ENCODE measurements at places on chromosomes 12 and 14.

GRCh38 chr12:68611094-68611805 is 551 bp downstream of the RAP1B start:
- DNase-seq = no peak

DNA sequence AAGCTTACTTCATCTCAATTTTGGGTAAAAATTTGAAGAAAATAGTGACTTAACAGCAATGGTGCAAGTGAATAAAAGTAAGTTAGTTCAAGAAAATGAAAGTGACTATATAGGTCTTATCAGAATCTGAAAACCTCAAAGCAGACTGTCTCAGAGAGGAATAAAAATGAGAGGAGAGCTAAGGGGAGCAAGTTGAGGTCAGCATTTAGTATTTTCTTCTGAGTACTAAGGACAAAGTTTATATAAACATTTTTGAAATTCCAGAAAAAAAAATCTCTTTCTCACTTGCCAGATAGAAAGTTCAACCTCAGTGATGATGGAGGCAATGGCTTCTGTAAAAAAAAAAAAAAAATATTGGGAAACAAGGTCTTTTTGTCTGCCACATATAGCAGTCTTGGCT is 414.1 kb downstream of the NPAS3 start:
- DNase-seq = no peak

- no peak for DNase-seq
Observed at GRCh38 chr12:2797721-2798418, 3.1 kb downstream of the FKBP4 start.

DNA sequence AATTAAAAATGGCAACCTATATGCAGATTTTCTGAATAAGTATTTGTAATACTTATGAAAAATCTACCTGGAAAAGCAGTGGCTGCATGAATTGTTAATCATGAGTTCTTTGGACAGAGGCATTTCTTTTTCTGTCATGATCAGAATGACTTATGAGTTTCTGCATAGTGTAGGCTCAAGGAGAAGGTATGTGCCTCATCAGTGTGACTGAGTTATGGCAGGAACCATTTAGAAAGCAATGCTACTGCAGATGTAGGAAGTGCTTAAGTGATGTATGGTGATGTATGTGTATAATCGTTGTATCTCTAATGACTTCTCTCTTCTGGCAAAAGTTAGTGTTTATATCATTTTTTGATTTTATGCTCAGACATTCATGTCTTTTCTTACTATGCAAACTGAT is 816.4 kb upstream of the FBXO33 start:
- no peak for DNase-seq

DNA sequence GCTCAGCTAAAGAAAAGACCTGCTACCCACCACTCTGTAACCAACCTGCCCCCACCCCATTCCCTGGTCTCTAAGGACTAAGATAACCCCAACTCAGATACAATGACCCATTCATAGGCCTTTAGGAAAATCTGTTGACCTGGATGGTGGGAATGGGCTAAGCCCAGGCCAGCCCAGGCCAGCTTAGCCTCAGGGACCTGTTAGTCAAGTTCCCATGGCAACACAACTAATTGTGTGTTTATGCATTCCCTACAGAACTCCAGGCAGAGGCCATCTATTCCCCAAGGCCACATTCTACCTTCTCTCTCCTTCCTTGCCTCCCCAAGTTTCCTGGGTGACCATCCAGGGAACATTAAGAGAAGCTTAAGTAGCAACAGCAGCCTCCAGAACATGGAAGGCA is 16.1 kb upstream of the KRT8 start:
- DNase-seq = no peak

GRCh38 chr12:64058541-64059265 is 163.4 kb downstream of the KICS2 start:
- no peak for DNase-seq

DNA sequence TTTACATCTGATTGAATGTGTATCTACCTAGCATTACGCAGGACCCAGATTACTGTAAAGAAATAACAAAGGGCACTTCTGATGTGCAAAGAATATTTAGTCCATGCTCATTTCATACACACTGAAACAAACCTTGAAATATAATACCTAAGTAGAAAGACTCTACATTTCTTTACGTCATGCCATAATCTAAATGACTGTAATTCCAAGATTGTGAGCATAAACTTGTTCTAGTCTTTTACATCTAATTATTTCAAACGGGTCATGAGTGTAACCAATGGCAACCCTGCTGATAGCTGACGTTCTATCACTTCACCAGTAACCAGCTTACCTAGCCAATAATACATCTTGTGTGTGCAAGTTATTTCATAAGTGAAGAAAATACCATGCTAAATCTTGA is 433.8 kb downstream of the PRKD1 start:
- no peak for DNase-seq

GRCh38 chr14:96806836-96807235 is 9.7 kb downstream of the VRK1 start:
- DNase-seq = no peak

DNA sequence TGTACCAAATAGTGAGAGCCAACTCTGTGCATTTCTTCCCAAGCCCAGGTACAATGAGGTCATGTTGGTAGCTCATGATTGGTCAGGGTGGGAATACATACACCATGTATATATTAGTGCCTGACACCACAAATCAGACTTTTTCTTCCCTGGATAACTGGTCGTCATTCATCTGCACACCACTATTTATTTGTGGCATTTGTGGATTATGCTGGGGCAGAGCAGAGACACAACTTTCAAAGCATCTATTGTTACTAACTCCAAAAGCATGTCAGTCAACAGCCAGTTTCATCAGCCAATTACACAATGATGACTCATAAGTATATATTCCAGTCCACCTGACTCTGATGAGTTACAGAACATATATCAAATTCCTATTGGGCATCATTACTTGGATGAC is 181.7 kb downstream of the ADAMTS20 start:
- no peak for DNase-seq

GRCh38 chr12:95141310-95141709 is 67.9 kb upstream of the NR2C1 start:
- no peak for DNase-seq

GRCh38 chr14:57847096-57847495 is 18.8 kb downstream of the SLC35F4 start:
- no peak for DNase-seq

- no peak for DNase-seq
Observed at GRCh38 chr12:41514021-41514777, 326.1 kb downstream of the PDZRN4 start.

DNA sequence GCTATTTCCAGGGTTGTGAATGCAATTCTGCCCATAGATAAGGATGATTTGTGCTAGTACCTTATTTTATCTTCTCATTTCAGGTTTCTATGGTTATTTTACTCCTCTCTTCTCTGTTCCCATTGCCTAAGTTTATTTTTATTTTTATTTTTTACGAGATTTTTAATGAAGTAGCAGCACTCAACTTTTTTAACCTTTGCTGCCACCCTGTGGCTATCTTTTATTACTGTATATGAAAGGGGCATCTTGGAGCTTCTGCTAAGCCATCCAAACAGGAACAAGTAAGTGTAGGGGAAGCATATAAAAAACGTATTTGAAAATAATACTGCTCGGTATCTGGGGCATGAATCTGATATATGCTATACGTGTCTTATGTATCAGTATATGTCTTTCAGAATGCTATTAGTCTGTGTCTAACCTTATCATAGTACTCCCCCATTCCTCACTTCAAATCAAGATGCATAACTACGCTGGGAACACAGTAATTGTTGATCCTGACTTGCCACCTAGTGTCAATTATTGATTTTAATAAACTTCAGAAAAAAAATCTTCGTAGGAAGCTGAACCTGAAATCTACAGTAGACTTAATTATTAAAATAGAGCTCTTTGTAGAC is 60.3 kb downstream of the KLRG1 start:
- DNase-seq = no peak

DNA sequence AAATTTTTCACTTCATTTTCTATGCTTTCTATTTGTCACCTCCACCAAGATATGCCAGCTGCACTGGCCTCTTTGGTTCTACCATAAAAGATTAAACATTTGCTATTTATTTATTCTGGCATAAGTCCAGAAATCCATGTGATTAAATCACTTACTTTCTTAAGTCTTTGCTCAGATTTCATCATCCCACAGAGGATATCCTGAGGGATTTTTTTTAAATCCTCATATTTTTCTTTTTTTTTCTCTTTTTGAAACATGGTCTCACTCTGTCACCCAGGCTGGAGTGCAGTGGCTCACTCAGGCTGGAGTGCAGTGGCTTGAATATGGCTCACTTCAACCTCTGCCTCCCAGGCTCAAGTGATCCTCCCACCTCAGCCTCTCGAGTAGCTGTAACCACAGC is 645.4 kb upstream of the ATXN7L3B start:
- no peak for DNase-seq

- no peak for DNase-seq
Observed at GRCh38 chr12:125140279-125141209, 75.3 kb downstream of the AACS start.

DNA sequence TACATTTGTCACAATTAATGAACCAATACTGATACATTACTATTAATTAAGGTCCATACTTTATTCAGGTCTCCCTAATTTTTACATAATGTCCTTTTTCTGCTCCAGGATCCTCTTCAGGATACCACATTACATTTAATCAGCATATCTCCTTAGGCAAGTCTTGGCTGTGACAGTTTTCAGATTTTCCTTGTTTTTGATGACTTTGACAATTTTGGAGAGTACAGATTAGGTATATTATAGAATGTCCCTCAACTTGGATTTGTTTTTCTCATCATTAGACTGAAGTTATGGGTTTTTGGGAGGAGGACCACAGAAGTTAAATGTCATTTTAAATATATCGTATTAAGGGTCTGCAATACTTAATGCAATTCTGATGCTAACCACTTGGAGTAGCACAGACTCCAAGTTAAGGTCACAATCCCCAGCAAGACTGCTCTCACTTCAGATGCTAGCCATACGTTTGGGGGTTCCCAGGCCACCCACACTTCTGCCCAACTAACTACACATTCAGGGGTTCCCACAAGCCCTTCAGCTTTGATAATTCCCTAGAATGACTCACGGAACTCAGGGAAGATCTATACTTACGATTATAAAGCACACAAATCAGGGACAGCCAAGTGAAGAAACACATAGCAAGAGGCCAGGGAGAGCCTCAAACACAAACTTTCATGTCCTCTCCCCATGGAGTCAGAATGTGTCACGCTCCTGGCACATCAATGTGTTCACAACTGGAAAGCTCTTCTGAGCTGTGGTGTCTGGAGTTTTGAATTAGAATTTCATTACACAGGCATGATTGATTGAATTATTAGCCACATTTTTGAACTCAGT is 17.0 kb upstream of the NUBPL start:
- no peak for DNase-seq

DNA sequence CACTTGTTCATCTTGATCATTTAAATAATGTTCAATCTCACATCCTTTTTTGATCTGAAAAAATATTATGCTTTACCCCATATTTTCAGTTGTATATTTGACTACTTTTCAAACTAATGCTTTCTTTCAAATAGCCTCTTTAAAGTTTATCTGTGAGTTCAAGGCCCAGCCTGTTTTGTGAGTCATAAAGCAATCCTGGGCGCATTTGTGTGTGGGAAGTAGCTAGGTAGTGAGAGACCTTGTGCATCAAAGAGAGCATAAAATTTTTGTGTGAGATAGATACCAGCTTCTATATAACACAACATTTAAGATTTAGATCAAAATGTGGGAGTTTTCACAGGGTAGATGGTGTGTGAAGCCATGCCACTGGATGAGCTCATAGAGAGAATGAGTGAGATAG is 405.6 kb downstream of the NAV3 start:
- DNase-seq = no peak

- DNase-seq = no peak
Observed at GRCh38 chr14:89384023-89384422, 33.0 kb downstream of the FOXN3 start.

- DNase-seq = no peak
Observed at GRCh38 chr14:44438221-44438620, 68.9 kb downstream of the FSCB start.

GRCh38 chr14:97413022-97413539 is 615.9 kb downstream of the VRK1 start:
- no peak for DNase-seq

- DNase-seq = no peak
Observed at GRCh38 chr12:27305673-27306456, 26.8 kb upstream of the BMAL2 start.

DNA sequence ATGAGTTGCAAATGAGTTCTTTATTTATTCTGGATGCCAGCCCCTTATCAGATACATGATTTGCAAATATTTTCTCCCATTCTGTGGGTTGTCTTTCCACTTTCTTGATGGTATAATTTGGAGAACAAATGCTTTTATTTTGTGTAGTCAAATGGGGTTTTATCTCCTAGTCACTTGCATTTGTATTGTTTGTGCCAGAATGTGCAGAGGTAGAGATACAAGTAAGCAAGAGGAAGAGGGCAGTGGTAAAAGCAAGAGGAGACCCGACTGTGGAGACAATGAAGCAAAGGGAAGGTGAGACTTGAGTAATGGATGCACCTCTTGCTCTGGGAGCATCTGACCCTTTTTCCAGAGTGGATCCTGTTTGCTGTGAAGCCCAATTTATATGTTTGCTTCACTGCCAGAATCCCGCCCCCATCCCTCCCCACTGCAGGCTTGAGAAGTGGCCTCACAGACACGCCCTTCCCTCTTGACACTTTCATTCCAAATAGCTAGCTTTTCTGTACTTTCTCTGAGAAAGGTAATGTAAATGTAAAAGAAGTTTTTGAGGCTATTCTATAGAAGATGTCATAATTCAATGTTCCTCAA is 786 bp upstream of the PFKM start:
- DNase-seq = no peak

GRCh38 chr12:2095878-2096277 is 43.1 kb downstream of the CACNA1C start:
- DNase-seq = no peak

GRCh38 chr14:51783765-51784164 is 76.6 kb upstream of the GNG2 start:
- no peak for DNase-seq

DNA sequence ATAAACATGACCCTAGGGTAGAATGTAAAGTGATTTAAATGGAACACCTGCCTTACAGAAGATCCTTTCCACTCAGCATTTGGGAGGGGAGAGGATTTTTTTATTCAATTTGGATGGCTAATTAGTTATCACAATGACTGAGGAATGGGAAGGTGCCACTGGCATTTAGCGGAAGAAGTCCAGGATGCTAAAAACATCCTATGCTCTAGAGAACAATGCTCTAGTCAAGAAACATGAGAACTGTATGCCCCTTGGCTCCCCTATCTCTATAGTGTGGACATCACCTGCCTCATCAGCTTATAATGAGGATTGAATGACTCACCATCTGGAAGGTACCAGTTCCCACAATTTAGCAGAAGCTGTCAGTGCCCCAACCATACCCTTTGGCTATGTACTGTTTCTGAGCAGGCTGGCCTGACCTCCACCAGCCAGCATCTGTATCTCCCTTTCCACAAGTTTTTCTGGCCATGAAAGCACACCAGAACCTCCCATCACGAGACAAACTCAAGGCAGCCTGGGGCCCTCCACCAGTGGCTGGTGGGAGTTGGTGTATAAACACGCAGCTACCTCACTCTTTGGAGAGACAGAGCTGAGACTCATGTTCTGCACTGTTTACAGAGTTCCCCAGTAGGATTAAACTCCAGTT is 109.7 kb upstream of the VASH1 start:
- no peak for DNase-seq

DNA sequence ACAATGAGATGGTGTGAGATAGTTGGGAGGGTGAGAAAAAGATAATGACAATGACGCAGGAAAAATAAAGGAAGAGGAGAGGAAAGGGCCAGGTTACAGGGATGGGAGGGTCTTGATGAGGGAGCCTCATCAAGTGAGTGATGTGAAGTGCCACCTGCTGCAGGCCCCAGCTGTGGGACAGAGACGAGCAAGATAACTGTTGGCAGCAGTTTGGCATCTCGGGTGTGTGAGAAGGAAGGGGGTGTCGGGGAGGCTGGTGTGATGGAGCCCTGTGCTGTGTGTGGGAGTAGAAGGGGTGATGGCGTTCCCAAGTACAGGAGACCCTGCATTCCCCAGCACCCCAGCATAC is 11.4 kb upstream of the TAC3 start:
- DNase-seq = no peak

Measured in iPS DF 19.7 (cell line).